ENCODE measurements at places on chromosomes 1 and 21. TPM values are rescaled to one million over a fixed set of nuclear protein-coding genes. Genes with fewer than 3 reads are reported as not detected.
A peak's percentile ranks its signal among the peaks of the same experiment; 100 is the strongest.

DNA sequence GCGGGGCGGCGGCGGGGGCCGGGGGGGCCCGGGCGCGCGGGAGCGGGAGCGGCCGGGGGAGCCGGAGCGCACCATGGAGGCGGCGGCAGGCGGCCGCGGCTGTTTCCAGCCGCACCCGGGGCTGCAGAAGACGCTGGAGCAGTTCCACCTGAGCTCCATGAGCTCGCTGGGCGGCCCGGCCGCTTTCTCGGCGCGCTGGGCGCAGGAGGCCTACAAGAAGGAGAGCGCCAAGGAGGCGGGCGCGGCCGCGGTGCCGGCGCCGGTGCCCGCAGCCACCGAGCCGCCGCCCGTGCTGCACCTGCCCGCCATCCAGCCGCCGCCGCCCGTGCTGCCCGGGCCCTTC is 546 bp downstream of the SKI start:
- no peak for DNase-seq

DNA sequence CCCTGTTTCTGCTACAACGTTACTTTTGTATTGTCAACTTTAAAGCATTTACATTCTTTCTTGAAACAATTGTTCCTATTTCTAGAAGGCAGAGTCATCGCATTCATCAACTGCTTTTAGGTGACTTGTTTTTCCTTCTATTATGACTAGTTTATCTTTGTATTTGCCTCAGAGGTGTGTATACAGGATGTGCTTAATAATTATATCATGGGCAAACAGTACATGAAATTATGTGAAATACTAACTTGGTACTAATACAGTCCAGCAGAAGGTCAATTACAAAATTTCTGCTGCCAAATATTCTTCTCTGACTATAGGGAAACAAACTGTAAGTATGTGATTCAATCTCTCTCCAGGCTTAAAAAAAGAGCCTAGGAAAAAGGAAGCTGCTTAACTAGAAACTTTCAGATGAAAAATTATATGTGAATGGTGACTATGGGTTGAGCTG is 101.6 kb downstream of the C4BPA start:
- no peak for DNase-seq

KCNA3 gene
- 0.59 TPM for total RNA-seq

DNA sequence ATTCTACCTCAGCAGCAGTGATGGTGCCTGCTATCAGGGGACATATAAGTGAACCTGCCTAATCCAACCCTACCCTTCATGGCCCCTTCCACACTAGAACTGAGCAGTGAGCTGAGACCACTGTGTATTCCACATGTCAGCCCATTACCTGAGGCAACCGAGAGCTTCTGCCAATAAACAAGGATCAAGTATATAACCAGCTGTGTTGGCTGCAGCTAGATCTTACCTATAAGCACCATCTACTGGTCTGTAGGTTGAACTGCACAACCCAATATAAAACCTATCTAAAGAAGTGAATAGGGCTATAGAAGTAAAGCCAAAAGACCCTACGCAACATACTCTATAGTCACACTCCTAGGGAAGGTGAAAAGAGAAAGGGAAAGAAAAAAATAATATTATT is 376.9 kb downstream of the HHIPL2 start:
- peak; percentile 17 for DNase-seq

GRCh38 chr1:203713125-203713524 is 51.9 kb upstream of the LAX1 start:
- no peak for DNase-seq

DNA sequence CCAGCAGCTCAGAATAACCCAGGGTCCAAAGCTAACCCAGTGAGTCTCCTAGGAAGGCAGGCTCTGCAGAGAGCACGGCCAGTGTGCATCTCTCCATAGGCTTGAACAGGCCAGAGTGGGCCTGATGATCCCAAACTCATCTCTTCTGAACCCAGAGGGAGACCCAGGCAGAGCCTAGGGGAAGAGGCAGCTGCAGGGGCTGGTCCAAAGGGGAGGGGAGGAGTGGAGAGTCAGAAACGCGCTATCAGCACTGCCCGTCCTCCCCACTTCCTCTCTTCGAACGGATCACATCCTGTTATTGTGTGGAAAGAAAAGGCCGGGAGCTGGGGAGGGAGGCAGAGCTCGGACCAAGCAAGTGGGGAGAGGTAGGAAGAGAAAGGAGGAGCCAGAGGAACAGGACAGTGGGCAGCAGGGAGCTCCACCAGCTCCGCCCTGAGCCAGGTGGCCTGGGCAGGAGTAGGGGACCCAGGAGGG is 20.2 kb downstream of the TAL1 start:
- peak; percentile 42 for DNase-seq

ZNF683 gene
- total RNA-seq: not detected

RIPK4 gene
- total RNA-seq: 10.5 TPM

DNA sequence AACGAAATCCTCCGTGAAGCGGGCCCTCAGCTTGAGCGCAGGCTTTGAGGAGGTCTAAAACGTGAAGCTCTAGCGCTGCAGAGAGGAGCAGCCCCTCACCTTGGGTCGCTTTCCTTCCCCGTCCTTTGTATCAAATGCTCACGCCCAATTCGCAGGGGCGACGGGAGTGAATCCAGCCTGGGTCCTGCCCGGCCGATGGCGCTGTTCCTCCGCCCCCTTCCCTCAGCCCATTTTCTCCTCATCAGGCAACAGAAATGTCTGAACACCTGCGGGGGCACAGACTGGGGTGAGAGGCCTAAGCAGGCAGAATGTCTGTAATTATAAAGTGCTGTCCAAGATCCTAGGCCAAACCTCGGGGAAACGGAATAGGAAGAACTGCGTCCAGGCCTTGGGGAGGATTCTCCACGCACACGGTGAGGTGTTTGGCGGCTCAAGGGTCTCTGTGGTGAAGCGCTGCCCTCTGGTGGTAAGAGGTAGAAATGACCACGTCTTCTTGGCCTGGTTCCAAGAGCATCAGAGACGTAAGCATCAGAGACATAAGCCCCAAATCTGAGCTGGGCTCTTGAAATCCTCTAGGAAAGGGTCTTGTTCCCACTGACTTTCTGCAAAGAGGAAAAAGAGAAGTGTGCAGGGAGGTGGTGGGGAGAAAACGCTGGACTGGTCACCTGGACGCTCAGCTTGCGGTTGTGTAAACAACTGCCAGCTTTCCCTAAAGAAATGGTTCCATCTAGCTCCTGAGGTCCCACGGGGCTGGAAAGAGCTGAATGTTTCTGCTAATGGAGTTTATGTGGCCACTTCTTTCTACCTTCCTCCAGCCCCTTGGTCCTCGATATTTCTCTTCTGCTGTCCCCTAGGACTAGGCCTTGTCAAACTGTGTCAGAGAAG is 92.1 kb upstream of the CD53 start:
- DNase-seq: peak; percentile 68

OR2T29 gene
- total RNA-seq: not detected

AGT gene
- total RNA-seq: not detected

DNA sequence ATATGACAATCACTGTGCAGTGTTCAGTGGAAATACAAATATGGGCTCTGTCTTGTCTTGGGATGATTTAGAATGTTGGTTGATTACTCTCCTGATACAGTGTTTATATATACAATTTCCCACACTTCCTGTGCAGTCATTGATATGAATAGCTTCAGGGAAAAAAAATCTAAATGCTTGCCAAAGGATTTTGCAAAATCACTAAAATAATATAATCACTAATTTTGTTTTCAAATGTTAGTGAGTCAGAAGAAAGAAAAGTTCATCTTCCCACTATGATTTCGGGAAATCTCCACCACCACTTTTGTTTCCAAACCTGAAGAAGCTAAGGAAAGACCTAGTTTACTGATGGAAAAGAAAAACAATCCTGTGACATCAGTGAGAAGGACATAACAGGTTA is 32.1 kb upstream of the CHRM3 start:
- DNase-seq: no peak

DNA sequence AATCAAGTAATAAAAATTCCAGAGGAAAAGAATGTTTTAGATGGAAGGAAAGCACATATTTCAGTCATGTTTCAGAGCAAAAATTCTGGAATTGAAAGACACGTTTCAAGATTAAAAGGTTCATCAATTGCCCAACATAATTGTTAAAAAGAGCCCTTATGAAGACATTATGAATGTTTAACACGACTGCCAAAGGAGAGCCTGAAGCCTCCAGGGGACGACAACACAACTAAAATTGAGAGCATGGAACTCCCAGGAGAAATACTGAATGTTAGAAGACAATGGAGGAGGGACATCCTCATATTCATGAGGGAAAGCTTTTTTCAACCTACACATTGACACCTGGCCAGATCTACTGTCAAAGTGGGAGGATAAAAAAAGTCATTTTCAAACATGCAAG is 16.0 kb downstream of the OR2T11 start:
- no peak for DNase-seq

- DNase-seq: no peak
Measured at GRCh38 chr1:156836892-156837291, 20.2 kb upstream of the SH2D2A start.
